ENCODE measurements at places on chromosomes 7 and 10. TPM values are rescaled to one million over a fixed set of nuclear protein-coding genes. Genes with fewer than 3 reads are reported as not detected.

Gene CYP3A5
- total RNA-seq = 12.4 TPM

Gene GNGT1
- not detected for total RNA-seq

Gene PNLIPRP1
- not detected for total RNA-seq

Gene EN2
- total RNA-seq = not detected

Gene GBX1
- not detected for total RNA-seq

Gene SH2B2
- total RNA-seq = 2.0 TPM

Gene MLLT10
- 33.1 TPM for total RNA-seq

Gene VWDE
- total RNA-seq = under 0.01 TPM

Gene ZNF775
- total RNA-seq = 9.6 TPM

Gene LMTK2
- total RNA-seq = 6.9 TPM

Gene BMPR1A
- total RNA-seq = 61.8 TPM

Gene SPDYE8
- total RNA-seq = not detected

Gene GRM8
- total RNA-seq = not detected

Gene LIPJ
- total RNA-seq = 0.26 TPM

Gene LIPN
- total RNA-seq = not detected

Gene EPHA1
- total RNA-seq = under 0.01 TPM

Gene CHAT
- not detected for total RNA-seq

Gene SAMD9L
- total RNA-seq = 15.7 TPM

Gene THNSL1
- total RNA-seq = 5.6 TPM

Gene ARL5B
- total RNA-seq = 12.1 TPM

Gene APBB1IP
- 3.1 TPM for total RNA-seq

Gene CLDN3
- not detected for total RNA-seq

Gene PDGFA
- total RNA-seq = 10.8 TPM

Gene EPHB6
- 4.3 TPM for total RNA-seq

Gene COBL
- 0.26 TPM for total RNA-seq

Gene EEPD1
- total RNA-seq = 8.4 TPM

Gene MYH16
- total RNA-seq = not detected

Gene HTR7
- 0.77 TPM for total RNA-seq

Gene PCLO
- total RNA-seq = 0.17 TPM
